Activated naive CD8-positive, alpha-beta T cell treated with anti-CD3 and anti-CD28 coated beads for 36 hours (primary cell): ENCODE measurements at places on chromosomes 1 and 21.

- peak; percentile 24 for DNase-seq
Measured at GRCh38 chr1:236120721-236121153, 21.6 kb upstream of the GPR137B start.

DNA sequence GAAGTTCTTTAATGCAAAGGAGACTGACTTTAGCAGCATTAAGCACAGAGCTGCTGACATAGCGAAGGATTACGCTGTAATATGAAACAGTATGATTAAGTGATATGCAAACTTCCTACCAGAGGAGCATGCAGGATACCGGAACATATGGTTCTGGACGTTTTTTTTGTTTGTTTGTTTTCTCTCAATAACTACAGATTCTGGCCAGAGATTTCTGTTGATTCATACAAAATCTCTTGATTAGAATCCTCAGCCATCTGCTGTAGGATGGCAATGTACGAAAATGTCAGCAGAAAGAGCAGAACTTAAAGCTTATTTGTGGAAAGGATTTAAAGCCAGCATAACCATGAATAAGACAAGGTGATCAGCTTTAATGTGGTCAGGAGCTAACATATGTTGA is 970.7 kb downstream of the KCNT2 start:
- no peak for DNase-seq

DNA sequence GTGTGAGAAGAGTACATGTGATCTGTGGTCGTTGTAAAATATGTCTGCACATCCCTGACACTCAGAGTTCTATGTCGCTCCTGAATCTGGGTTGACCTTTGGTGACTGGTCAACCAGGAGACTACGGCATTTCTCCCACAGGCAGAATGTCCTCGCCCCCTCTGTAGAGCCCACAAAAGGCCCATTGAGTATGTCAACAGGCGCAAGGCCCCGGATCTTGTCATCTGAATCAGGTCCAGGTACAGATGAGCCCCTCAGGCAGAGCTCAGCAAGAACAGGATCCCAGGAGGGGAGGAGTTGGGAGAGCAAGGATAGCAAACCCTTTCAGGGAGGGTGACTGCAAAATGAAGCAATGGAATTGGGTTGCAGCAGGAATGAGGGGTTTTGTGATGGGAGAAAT is 126.5 kb downstream of the MATN1 start:
- no peak for DNase-seq

DNA sequence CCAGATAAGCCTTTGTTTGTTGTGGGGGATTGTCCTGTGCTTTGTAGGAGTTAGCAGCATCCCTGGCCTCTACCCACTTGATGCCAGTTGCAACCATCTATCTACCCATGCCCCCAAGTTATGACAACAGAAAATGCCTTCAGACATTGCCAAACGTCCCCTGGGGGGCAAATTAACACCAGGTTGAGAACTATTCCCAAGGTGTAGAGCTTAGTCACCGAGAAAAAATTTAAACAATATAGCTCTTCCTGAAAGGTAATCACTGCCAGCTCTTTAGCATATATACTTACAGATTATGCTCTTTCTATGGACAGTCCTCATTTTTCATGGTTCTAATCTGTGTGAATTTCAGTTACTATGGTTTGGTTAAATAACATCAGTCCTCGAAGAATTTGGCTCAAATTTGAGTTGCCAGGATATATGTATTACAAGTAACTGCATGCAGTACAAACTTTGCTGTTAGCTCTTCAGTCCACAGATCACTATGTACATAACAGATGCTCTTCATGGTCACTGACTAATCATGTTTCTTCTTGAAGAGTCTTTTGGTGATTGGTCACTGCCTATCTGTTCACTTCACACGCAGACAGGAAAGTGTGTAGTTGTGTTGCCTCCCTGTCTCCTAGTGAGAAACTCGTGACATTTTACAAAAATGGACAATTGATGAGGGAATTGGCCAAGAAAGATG is 25.2 kb downstream of the MAPKAPK2 start:
- DNase-seq, result no peak

DNA sequence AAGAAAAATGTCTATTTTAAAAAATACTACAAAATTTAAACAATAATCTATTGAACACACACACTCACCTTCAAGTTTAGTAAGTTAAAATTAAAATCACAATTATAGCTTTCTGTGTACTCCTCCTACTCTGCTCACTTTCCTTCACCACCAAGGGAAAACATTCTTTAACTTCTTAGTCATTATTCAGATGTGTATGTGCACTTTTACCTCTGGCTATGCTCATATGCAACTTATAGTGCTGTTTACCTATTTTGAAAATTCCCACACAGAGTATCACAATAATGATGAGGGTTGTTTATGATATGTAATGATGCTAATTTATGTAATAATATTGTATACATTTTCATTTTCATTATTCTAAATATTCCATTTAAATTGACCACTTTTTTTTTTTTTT is 661.4 kb downstream of the MRPL39 start:
- no peak for DNase-seq

DNA sequence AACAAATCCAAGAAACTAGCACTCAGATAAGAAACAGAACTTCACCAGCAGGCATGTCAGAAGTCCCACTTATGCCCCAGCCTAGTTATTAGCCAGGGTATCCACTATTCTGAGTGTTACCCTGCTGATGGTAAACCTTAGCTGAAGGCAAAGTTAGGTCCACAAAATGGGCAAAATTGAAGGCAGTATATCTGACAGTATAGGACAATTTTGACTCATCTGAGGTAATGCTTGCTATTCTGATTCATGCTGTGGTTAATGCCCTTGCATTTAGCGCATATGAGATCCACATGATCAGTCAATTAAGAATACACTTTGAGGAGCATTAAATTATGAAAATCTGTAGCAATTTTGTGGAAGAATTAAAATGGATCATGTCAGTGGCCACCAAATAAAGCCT is 15.1 kb downstream of the IFI44 start:
- no peak for DNase-seq

- DNase-seq, result no peak
Measured at GRCh38 chr21:30081506-30081905, 85.1 kb downstream of the CLDN17 start.

GRCh38 chr1:193192586-193192985 is 6.2 kb upstream of the B3GALT2 start:
- DNase-seq, result no peak

DNA sequence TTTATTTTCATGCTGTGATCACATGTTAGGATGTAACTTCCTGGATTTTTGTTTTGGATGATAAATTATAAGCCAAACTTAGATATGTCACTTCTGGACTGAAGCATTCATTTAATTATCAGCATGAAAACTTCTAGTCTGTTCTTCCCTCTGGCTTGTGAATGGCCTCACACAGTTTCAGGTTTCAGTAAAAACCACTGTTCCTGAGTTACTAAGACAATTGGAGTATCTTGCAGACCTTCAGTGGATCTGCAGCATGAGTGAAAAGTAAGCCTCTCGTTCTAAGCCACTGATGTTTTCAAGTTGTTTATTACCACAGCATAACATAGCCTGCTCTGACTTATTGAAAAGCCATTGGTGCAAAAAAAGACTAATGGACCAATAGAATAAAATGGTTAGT is 55.3 kb upstream of the RGS21 start:
- no peak for DNase-seq

- DNase-seq, result no peak
Measured at GRCh38 chr1:110430366-110430765, 20.6 kb upstream of the PROK1 start.

- no peak for DNase-seq
Measured at GRCh38 chr1:11383553-11384169, 95.3 kb upstream of the DISP3 start.

DNA sequence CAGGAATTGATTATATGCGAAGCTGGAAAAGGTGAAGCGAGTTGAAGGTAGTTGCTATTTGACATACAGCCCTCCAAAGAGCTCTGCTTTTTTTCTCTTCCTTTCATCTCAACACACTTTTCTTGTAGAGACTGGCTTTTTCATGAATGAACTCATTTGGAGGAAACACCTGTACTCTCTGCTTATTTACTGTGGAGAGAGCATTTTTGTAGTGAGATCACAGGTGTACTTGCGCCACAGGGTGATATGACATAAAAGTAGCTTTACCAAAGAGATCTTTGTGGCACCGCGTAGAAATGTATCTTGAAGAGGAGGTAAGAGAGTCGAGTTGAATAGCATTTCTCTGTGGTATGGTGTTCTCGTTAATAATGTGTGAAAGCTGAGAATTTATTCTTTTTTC is 187.6 kb downstream of the VPS13D start:
- DNase-seq, result no peak

- no peak for DNase-seq
Measured at GRCh38 chr1:234096161-234096770, 191.8 kb downstream of the SLC35F3 start.
